Fibroblast of pulmonary artery (primary cell): ENCODE measurements at places on chromosomes 2 and 18.

- DNase-seq, result no peak
Measured at GRCh38 chr2:26000561-26001082, 18.3 kb upstream of the KIF3C start.

DNA sequence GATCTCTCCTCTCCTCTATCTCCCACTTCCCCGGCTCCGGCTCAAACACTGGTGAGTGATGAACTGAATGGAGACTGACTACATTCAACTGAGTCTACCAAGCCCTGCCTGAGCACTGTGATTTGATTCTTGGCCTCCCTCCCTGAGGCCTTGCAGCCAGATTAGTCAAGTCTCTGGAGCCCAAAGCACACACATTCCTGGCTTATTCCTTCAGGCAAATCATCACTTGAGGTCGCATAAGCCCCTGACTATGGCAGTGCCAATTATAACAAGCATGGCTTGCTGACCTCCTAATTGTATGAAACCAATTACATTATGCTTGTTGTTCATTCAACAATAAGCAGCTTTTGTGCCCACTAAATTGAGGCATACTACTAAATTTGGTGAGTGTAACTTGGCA, 34.6 kb downstream of the EFEMP1 start:
- DNase-seq, result no peak

DNA sequence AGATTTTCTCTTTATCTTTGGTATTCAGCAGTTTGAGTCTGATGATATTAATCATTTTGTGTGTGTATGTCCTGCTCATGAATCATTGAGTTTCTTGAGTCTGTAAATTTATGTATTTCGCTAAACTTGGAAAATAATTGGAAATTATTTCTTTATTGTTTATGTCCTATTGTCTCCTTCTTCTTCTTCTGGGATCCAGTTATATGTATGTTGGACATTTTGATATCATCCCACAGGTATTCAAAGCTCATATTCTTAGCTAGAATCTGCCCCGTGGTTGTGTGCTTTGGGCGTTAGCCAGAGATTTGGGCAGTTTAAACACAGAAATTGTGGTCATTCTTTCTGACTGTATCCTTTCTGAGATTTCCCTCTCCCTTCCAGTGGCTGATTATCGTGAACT, 243.0 kb upstream of the SPRED2 start:
- DNase-seq, result no peak

GRCh38 chr18:1604751-1605150, 700.1 kb downstream of the ADCYAP1 start:
- no peak for DNase-seq

DNA sequence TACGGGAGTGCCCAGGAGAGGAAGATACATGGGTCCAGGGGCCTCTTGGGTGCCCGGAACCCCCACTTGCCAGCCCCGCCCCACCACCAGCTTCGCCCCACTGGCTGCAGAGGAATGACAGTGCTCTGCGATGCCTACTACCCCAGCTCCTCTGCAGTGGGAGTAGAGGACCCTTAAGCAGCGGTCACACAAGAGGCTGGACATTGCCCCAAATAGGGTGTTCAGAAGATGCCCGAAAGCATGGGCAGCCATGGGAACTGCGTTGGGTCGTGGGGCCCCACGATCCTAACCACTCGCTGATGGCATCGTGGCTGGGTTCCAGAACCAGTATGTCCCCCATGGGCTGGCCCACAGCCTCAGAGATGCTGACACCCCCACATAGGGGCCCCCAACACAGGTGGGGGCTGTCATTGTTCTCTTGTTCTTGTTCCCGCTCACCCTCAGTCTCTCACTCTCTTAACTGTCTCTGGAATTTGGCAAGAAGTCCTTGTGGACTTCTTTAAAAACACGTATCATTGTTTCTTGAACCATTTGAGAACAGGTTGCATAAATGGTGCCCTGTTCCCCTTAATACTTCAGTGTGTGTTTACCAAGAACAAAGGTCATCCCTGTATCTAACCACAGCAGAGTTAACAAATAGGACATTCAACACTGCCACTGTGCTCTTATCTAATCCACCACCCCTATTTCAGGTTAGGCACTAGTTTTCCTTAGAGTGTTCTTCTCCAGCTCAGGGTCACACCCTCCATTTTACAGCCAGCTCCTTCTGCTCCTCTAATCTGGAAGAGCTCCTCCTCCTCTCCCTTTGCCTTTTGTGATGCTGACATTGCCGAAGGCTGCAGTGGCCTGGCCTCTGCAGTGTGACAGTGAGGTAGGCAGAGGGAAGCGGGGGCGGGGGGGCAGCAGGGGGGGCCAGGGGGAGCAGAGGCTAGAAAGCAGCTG, 76.3 kb downstream of the STPG4 start:
- no peak for DNase-seq

DNA sequence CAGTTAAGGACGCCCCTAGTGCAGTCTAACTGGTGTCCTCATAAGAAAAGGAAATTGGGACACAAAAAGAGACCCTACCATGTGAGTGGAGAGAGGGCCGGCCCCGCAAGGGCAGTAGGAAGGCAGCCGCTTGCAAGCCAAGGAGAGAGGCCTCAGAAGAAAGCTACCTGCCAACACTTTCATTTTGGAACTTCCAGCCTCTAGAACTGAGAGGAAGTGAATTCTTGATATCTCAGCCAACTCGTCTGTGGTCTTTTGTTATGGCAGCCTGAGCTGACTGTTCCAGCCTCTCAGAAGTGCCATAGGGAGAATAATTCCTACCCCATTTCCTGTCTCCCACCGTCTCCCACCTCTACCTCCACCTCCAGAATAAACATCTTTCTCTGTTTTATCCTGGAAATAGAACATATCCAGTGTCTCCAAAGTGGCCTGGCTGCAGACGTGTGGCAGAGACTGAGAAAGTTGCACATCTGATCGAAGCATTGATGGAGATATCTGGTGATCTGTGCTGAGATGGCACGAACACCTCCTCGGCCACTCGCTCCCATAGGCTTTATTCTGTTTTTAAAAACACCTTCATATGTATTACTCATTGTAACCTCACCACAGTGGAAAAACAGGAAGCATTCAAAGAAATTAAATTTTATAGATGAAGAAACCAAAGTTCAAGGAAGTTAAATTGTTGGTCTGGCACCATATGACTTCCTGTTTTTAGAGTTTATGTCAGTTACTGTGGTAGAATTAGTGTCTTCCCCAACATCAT, 39.5 kb upstream of the MARCO start:
- DNase-seq, result no peak

DNA sequence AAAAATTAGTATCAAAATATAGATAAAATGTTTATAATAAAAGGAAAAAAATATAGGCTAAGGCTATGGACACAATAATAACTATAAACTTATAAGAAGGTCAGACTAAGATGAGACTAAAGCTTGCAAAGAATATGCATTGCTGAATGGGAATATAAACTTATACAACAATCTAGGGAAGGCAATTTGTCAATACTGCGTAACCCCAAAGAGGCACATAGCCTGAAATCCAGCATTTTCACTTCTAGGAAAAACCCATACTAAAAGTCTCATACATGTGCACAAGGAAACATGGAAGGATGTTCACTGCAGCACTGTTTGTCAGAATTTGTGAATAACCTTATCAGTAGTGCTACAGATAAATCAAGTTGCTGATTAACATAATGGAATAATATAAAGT, 45.5 kb downstream of the FANCL start:
- no peak for DNase-seq

- DNase-seq, result no peak
Measured at GRCh38 chr2:22253171-22253570, 1129.4 kb downstream of the TDRD15 start.

DNA sequence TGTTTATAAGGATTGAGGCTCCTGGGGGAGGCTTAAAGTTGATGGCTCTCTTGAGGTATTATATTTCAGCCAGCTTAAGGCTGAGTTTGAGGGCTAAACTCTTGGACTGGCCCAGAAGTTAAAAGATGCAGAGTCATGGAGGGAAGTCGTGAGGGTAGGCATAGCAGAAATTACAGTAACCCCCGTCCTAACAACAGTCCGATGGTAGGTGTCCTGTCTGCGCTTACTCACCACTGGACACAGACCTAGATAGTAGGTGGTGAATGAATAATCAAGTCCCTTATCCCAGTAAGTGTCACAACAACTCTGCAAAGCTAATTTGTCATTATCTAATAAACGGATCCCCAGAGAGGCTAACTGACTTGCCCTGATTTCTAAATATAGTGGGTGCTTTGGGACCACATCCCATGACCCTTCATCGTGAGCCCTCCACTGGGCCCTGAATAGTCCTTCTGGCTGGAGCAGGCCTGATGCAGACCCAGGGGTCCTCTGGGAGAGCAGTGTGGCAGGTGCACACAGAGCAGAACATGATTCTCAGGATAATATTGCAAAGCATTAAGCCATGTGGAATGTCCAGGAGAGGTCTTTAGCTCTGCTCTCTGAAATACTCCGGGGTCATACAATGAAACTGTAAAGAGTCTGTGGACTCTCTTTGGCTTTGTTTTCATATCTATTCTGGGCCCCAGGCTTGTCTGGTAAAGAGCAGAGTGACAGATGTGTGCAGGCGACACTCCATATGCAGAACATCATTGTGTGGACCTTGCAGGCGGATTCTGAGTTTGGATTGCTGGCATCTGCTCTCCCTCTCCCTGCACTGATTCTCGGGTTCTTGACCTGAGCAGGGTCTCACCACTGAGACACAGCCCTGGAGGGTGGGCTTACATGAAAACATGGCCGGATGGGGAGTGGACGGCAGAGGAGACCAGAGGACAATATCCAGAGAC, 98.1 kb downstream of the RNF144A start:
- no peak for DNase-seq

DNA sequence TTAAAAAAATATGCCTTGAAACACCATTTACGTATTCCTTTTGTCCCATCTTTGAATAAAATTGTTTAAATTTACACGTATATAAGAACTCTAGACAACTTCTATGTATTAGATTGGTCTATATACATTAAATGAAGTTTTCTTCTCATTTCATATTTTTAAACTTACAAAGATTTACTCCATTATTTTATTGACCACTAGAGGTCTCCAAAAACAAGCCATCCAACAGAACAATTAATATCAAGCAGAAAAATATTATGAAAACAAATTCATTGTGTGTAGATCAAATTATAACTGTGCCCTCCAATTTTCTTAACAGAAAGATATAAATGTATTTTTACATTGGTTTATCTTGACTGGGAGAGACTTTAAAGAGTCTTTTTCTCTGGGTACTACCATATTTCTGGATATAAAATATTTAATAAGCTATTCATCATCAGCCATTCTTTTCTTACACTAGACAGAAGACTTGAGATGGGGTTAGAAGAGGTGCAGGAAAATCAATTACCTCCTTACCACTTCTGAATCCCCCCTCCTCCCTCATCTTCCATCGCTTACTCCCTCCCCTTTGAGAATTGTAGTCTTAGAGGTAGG, 66.5 kb downstream of the DPP4 start:
- DNase-seq, result peak; percentile 54

DNA sequence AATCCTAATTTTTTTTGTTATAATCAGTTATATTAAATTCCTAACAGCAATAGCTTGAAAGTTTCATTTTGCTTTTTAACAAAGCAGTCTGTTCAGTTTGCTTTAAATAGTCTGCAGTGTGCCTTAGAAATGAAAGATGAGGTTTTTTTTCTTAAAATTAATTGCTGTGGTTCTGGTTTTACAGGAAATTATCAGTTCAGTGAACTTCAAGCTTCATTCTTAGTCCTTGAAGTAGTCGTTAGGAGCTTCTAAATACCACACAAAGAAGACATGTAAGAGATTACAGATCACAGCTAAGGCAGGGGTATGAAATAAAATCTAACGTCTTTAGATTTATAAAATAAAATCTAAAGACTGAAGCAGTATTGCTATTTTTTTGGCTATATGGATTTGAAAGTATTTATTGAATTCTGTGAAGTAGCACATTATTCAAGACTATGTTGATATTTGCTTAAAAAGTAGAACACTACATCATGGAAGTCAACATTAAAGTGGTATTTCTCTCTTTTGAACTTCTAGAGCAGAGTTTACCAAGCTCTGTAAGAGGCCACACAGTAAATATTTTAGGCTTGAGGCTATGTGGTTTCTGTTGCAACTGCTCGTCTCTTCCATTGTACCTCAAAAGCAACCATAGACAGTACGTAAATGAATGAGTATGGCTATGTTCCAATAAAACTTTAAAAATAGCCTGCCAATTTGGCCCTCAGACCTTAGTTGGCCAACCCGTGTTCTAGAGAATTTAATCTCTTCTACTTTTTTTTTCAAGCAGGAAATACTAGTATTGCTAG, 81.5 kb upstream of the STON1 start:
- DNase-seq, result peak; percentile 93

- no peak for DNase-seq
Measured at GRCh38 chr2:46519265-46519664, 39.9 kb downstream of the TMEM247 start.
